SJCRH30 (cell line): ENCODE measurements at places on chromosomes 16 and 17. TPM values are rescaled to one million over a fixed set of nuclear protein-coding genes. Genes with fewer than 3 reads are reported as not detected.

DNA sequence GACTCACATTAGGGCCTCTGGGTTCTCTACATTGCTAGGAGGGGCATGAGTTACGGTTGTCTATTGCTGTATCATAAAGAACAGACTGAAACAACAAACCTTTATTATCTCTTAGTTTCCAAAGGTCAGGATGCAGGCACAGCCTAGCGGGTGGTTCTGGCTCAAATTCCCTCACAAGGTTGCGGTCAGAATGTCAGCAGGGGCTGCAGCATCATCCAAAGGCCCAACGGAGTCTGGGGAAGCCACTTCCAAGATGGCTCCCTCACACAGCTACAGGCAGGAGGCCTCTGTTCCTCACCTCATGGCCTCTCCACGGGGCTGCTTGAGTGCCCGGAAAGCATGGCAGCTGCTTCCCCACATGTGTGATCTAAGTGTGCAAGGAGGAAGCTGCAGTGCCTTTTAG is 29.6 kb upstream of the ZFPM1 start:
- no peaks in the 10 kb centered on the region for H3K4me1 ChIP-seq
- DNase-seq = no peak
- no peak overlapping the region for H3K27ac ChIP-seq
- no peak overlapping the region for H3K4me3 ChIP-seq
- no peaks in the 10 kb centered on the region for H3K27me3 ChIP-seq
- no peaks in the 10 kb centered on the region for H3K36me3 ChIP-seq

GRCh38 chr16:78163772-78164670 is 64.6 kb downstream of the WWOX start:
- H3K4me1 ChIP-seq = no peaks in the 10 kb centered on the region
- no peaks in the 10 kb centered on the region for H3K36me3 ChIP-seq
- H3K27ac ChIP-seq = no peak overlapping the region
- H3K4me3 ChIP-seq = no peak overlapping the region
- DNase-seq = no peak
- H3K27me3 ChIP-seq = no peaks in the 10 kb centered on the region

DNA sequence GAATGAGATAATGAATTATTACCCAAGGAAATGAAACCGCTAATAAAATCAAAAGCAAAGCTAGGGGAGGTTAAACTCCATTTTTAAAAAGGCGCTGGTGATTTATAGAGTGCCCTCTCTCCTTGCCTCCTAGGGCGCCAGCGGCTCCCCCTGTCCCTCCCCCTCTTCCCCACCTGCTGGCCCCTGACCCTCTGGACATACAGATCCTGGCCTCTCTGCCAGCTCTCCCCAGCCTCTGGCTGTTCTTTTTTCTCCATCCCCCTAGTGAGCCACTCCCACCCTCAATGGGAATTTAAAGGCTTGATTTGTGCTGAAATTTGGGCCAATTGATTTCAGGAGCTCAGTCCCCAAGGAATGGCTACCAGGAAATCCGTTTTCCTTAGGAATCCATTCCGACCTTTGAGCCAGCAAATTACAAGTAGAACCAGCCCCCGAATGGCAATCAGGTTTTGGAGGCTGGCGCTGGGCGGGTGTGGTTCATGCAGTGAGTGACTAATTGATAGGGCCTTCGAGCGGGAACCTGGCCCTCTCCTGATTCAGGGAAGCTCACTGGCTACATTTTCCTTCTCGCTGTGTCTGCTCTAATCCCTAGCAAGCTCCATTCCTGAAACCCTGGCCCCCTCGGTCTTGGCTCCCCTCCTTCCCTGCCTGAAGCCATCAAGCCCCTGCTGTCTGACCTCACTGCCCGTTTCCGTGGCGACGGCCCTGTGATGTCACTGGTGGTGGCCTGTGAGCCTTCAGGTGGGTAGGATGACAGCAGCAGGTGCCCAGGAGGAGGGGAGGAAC is 141.9 kb upstream of the SDK2 start:
- H3K27me3 ChIP-seq = peaks cover 20% of the 10 kb centered on the region; the same call in 1 of the 2 replicates
- peaks cover 4% of the 10 kb centered on the region; the same call in 1 of the 2 replicates for H3K4me1 ChIP-seq
- DNase-seq = no peak
- no peak overlapping the region for H3K27ac ChIP-seq
- H3K36me3 ChIP-seq = no peaks in the 10 kb centered on the region

Gene ABCA9
- total RNA-seq = not detected in 2 replicates

- peaks cover 10% of the 10 kb centered on the region; the same call in 1 of the 2 replicates for H3K4me1 ChIP-seq
- no peaks in the 10 kb centered on the region for H3K36me3 ChIP-seq
- DNase-seq = peak; percentile 96
- peak within 1 kb of the TSS; percentile 82 for H3K4me3 ChIP-seq
- H3K27me3 ChIP-seq = no peaks in the 10 kb centered on the region
Measured at GRCh38 chr16:67109407-67110135, at the start of gene PHAF1. PHAF1 (plus strand) TSS chr16:67109941; CDS start chr16:67110176, 235 bp downstream.

GRCh38 chr16:13150181-13150885 is 248.9 kb downstream of the SHISA9 start:
- H3K4me1 ChIP-seq = no peaks in the 10 kb centered on the region
- no peaks in the 10 kb centered on the region for H3K36me3 ChIP-seq
- no peak overlapping the region for H3K4me3 ChIP-seq
- no peak for DNase-seq
- H3K27me3 ChIP-seq = no peaks in the 10 kb centered on the region

DNA sequence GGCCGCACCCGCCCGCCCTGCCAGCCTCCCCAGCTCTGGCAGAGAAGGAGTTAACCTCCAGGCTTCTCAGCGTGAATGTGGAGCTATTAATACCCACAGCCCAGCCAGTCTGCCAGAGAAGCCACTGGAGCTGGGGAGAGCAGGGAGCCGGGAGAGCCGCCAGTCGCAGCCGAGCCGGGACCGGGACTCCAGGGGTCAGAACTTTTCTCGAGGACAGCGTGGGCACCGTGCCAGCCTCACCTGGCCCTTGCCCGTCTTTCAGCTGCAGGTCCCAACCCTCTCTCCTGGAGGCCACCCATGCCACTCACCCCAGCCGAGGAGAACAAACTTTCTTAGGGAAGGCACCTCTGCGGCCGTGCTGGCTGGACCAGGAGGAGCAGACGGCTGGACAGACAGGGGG is 33.8 kb upstream of the SBK1 start:
- H3K36me3 ChIP-seq = no peaks in the 10 kb centered on the region

DNA sequence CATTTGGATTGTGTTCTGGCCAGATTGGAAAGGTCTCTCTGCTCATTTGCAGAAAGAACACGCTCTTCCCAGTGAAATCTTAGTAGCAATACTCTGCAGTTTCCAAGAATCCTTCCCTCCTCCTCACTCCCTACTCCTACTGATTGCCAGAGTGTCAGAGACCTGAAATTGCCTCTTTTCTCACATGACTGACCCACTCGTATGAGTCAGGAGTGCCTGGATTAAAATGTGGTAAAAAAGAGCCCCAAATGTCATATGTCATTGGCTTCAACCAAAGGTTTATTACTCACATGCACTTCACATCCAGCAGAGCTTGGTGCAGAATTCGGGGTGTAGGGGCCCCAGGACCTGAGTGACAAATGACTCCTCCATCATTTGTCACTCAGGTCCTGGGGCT is 39.7 kb upstream of the IRX3 start:
- peak; percentile 11 for DNase-seq
- H3K4me3 ChIP-seq = no peak overlapping the region
- H3K27me3 ChIP-seq = no peaks in the 10 kb centered on the region
- peaks cover 4% of the 10 kb centered on the region; the same call in 1 of the 2 replicates for H3K4me1 ChIP-seq

GRCh38 chr17:34368196-34368945 is 5.3 kb upstream of the CCL1 start:
- H3K36me3 ChIP-seq = no peaks in the 10 kb centered on the region
- no peak overlapping the region for H3K4me3 ChIP-seq
- no peak overlapping the region for H3K27ac ChIP-seq
- no peaks in the 10 kb centered on the region for H3K4me1 ChIP-seq
- peaks cover 21% of the 10 kb centered on the region for H3K27me3 ChIP-seq
- no peak for DNase-seq

DNA sequence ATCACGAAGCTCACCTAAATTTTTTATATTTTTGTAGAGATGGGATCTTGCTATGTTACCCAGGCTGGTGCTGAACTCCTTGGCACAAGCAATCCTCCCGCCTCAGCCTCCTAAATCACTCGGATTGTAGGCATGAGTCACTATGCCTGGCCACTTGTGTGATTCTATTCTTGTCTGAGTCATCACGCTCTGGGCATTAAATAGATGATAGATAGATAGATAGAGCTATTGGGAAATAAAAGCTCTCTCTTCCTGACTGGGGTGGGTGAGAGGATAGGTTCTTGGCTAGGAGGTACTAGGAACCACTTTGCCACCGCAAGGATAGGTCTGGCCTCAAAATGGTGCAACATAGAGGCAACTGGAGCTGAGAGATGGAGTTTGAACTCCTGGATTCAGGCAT is 21.4 kb upstream of the CACNG3 start:
- H3K27me3 ChIP-seq = no peaks in the 10 kb centered on the region
- no peaks in the 10 kb centered on the region for H3K4me1 ChIP-seq

- DNase-seq = peak; percentile 42
- H3K36me3 ChIP-seq = peaks cover 6% of the 10 kb centered on the region; the same call in 1 of the 2 replicates
- H3K4me3 ChIP-seq = no peak overlapping the region
- H3K27ac ChIP-seq = no peak overlapping the region
Measured at GRCh38 chr17:29252101-29252791, 5.6 kb downstream of the CRYBA1 start.

- no peaks in the 10 kb centered on the region for H3K36me3 ChIP-seq
- no peak overlapping the region for H3K4me3 ChIP-seq
- no peaks in the 10 kb centered on the region for H3K4me1 ChIP-seq
- no peaks in the 10 kb centered on the region for H3K27me3 ChIP-seq
- no peak overlapping the region for H3K27ac ChIP-seq
- no peak for DNase-seq
Measured at GRCh38 chr17:14882131-14882530, 383.0 kb downstream of the PMP22 start.

DNA sequence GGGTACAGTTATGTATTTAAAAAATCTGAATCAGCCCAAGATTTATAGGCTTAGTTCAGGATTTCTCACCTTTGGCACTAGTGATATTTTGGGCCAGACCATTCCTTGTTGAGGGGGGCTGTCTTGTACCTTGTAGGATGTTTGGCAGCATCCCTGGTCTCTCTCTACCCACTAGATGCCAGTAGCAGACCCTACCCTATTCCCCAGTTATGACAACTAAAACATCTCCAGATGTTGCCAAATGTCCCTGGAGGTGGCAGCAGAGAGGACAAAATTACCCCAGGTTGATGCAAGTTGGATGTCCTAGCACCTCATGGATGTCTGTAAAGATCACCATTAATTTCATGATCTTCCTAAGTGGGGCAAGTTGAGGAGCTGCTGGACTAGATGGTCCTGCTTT is 45.8 kb downstream of the SYT17 start:
- H3K27me3 ChIP-seq = no peaks in the 10 kb centered on the region
- H3K36me3 ChIP-seq = no peaks in the 10 kb centered on the region
- H3K4me1 ChIP-seq = no peaks in the 10 kb centered on the region
- H3K27ac ChIP-seq = no peak overlapping the region

DNA sequence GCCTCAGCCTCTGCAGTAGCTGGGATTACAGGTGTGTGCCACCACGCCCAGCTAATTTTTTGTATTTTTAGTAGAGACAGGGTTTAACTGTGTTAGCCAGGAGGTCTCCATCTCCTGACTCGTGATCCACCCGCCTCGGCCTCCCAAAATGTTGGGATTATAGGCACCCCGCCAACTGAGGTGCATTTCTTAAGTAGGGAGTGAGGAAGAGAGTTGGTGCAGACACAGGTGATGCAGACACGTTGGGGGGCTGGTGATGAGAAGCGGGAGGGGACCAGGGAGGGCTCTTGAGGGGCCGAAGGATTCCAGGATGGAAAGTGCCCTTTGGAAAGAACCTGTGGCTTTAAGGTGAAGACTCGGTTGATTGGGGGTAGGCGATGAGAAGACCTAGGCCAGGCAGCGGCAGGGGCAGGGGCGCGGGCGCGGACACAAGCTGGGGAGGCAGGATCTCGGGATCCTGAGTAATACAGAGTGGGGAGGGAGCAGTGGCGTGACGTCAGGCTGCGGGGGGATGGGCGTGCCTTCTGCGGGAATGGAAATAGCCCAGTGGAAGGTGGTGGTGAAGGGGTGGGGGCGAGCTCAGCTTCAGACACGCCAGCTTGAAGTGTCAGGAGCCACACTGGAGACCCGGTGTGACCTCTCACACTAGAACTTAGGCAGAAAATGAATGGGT is 2.5 kb upstream of the ATP6V0C start:
- H3K36me3 ChIP-seq = no peaks in the 10 kb centered on the region
- H3K4me1 ChIP-seq = peaks cover 22% of the 10 kb centered on the region
- no peak overlapping the region for H3K4me3 ChIP-seq
- no peak overlapping the region for H3K27ac ChIP-seq
- no peaks in the 10 kb centered on the region for H3K27me3 ChIP-seq

DNA sequence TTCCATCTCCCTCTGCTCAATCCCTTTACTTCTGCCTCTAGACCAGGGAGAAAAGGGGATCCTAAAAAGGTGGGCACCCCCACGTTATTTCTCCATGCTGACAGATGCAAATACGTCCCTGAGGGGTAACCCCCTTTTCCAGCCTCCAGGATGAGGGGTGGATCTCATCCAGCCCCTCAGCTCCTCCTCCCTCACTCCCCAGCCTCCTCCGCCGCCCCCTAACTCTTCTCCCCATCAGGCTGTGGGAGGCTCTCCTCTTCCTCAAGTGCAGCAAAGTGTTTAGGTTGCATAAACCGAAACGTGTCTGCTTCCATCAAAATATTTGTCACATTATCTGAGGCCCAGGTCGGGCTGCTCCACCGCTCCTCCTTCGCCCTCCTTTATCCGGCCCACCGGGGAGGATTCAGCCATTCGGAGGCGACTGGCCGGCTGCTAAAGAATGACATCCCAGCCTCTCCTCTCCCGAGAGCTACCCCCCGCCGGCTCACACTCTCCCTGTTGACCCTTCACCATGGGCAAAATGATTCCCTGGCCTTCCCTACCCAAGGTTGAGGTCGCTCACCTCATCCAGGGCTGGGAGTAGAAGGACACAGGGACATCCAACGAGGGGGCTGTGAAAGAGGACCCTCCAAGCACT is 1.2 kb upstream of the C1QL1 start:
- H3K27ac ChIP-seq = no peak overlapping the region
- H3K4me3 ChIP-seq = peak overlapping the region; percentile 55
- H3K27me3 ChIP-seq = peaks cover 14% of the 10 kb centered on the region; the same call in 1 of the 2 replicates
- no peak for DNase-seq
- H3K36me3 ChIP-seq = no peaks in the 10 kb centered on the region
- peaks cover 8% of the 10 kb centered on the region; the same call in 1 of the 2 replicates for H3K4me1 ChIP-seq

Gene RGS11
- total RNA-seq = not detected in 2 replicates

DNA sequence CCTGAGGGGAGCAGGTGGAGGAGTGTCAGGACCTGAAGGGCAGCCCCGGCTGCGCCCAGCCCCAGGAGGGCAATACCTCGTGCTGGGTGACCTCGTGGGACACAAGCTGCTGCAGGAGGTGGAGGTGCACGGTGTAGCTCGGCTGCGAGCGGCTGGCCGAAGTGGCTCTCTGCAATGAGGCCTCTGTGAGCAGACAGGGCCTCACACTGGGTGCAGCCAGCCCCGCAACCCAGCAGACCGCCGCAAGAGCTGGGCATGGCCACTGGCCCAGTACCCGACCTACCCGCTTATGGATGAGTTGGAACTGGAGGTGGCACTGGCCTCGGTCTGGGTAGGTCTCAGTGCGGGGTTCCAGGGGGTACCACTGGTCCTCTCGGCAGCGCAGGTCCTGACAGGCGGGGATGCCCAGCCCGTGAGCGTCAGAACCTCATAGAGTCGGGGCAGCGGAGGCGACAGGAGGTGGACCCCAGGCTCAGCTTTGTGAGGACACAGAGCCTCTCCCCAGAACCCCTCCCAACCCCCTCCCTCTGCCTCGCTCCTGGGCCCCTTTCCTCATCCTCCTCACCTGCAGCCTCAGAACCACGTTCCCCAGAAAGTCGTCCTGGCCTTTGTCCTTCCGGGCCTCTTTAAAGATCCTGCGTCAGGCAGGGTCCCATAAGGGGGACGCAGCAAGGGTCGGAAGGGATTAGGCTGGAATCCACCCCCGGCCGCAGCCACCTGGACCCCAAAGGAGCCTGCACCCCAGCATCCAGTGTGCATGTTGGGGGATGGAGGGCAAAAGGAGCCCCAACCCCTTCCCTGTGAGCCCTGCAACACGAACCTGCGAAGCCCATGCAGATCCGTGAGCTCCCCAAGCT is 4.0 kb downstream of the UNC13D start:
- H3K4me1 ChIP-seq = peaks cover 7% of the 10 kb centered on the region; the same call in 1 of the 2 replicates
- H3K27ac ChIP-seq = no peak overlapping the region
- no peaks in the 10 kb centered on the region for H3K36me3 ChIP-seq
